ENCODE measurements at places on chromosomes 7 and 10. TPM values are rescaled to one million over a fixed set of nuclear protein-coding genes. Genes with fewer than 3 reads are reported as not detected.

PGAM1 gene
- total RNA-seq: 296 TPM

PALD1 gene
- 2.8 TPM for total RNA-seq

TFPI2 gene
- total RNA-seq: 87.4 TPM

NT5C3A gene
- total RNA-seq: 10.6 TPM

CNPY1 gene
- not detected for total RNA-seq

SLC26A3 gene
- not detected for total RNA-seq

GRM3 gene
- not detected for total RNA-seq

LRRC17 gene
- 229 TPM for total RNA-seq

ERLIN1 gene
- 38.4 TPM for total RNA-seq

SLC18A2 gene
- not detected for total RNA-seq

OR9A2 gene
- total RNA-seq: not detected

GCK gene
- total RNA-seq: 0.69 TPM

IFIT1B gene
- not detected for total RNA-seq

APBB1IP gene
- total RNA-seq: 8.4 TPM

OR6V1 gene
- total RNA-seq: not detected

WDR86 gene
- 2.4 TPM for total RNA-seq

CRTAC1 gene
- not detected for total RNA-seq

GOLGA7B gene
- not detected for total RNA-seq

DHX32 gene
- 29.8 TPM for total RNA-seq

ASAH2 gene
- total RNA-seq: 0.24 TPM

CLDN3 gene
- total RNA-seq: not detected

OPALIN gene
- total RNA-seq: not detected

CFAP43 gene
- total RNA-seq: 0.15 TPM

Data from cardiac ventricle fibroblast (primary cell).